ENCODE measurements at places on chromosomes 13 and 19.

DNA sequence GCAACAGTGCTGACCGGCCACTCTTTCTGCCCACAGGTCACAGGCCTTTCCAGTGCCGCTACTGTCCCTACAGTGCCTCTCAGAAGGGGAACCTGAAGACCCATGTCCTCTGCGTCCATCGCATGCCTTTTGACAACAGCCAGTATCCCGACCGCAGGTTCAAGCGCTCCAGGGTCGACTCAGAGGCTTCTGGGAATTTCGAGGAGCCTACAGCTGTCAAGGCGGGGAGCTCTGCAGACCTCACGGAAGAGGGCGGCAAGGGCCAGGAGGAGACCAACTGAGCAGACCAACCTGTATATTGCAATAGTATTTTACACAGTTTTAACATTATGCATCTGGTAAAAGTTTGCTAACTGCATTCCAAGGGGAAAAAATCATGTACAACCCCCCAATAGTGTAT is 338.5 kb downstream of the ZNF536 start:
- no peak for DNase-seq

GRCh38 chr19:53365899-53366493 is 491 bp downstream of the ZNF525 start:
- no peak for DNase-seq

DNA sequence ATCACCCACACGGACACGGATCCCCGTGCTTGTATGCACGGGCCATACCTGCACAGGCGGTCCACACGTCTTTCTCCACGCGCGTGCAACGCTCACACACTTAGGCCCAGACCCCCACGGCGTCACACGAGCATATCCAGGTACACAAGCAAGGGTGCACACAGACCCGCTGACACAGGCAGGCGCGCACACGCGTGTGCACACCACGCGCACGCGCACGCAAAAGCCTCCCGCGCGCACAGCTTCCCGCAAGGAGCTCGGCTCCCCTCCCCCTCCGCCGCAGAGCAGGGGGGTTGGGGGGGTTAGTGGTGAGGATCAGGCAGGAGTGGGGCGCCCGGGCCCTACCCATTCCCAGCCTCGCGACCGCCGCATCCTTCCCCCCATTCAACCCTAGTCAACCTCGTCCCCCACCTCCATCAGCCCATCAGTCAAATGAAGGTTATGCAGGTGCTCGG is 407 bp downstream of the RAB3A start:
- DNase-seq, result peak; percentile 14

DNA sequence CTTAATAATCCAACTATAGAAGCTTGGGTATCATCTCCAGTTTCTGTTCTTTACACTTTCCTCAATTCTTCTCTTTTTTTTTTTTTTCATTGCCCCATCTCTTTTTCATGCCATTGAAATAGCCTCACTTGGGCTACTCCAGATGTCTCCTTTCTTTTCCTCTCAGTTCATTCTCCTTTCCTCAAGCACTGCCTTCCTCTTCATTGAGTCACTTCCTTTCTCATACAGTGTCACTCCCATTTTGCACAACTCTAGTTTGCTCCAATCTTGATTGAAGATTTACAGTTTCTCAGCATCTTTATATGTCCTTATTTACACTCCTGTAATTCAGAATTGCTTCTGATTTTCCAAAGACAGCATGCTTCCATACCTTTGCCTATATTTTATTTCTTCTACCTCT is 61.3 kb downstream of the IPO5 start:
- peak; percentile 91 for DNase-seq

GRCh38 chr13:45048890-45049407 is 59.6 kb downstream of the GPALPP1 start:
- no peak for DNase-seq

- DNase-seq, result no peak
Observed at GRCh38 chr19:17530586-17530985, 19.1 kb downstream of the PGLS start.

DNA sequence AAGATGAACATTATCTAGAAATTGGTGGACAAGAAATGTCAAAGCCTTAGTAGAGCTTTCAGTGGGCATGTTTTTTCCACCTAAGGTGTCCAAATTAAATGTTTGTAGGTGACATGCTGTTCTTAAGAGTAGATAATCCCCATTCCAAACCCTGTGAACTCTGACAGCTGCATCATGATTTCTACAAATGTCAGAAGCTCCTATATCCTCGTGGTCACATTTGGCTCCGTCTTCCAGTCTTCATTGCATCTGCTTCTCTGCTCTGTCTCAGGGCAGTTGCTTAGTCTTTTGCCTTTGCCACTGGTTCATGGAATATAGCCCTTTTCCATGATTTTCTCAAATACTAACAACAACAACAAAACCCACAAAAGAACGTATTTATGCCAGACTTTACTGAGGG is 234.5 kb downstream of the DLEU7 start:
- no peak for DNase-seq

GRCh38 chr19:6564393-6564792 is 26.6 kb downstream of the CD70 start:
- DNase-seq, result peak; percentile 33

DNA sequence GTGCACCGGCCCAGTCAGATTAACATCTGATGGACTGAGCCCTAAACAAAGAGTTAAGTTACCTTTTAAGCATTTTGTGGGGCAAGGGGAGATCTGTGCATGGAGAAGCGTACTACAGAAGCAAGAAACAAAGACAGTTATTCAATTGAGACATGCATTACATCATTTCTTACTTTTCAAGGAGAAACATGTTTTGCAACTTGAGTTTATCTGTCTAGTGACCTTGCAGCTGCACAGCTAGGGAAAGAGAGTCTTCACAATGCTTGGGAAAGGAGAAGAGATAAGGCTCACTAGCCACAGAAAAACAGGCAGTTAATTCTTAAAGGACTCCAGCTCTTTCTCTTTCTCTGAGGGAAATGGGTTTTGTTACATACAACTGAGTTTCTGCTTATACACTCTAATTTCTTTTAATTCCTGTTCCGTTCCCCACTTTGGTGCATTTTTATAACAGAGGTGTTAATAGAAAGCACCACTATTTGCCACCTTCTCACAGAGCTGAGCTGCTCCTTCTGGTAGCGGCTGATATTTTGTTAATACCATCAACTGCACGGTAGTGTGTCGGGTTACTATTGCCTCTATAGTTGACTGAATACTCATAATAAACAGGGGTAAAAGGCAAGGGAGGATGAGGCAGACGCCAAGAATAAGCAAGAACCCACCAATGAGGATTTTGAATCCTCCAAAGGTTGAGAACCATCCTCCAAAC is 55.9 kb downstream of the ZNF431 start:
- DNase-seq, result peak; percentile 71

GRCh38 chr19:28710278-28710677 is 502.7 kb downstream of the UQCRFS1 start:
- peak; percentile 66 for DNase-seq

DNA sequence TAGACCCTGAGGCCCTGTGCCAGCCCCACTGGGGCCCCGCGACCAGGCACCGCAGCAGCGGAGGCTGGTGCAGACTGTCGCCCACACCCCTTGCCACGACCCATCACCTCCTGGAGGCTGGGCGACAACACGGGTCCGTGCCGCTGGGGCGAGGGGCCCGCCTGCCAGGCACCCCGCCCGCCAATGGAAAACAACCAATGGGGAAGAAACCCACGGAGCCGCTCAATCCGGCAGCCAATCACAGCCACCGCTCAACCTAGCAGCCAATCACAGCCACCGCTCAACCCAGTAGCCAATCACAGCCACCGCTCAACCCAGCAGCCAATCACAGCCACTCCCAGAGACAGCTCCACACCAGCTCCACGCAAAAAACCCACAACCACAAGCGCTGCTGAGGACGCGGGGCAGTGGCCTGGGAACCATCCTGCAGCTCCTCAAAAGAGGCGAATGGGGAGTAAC is 29.7 kb downstream of the GPX4 start:
- no peak for DNase-seq

- no peak for DNase-seq
Observed at GRCh38 chr19:45773384-45773783, 4.3 kb upstream of the SIX5 start.

DNA sequence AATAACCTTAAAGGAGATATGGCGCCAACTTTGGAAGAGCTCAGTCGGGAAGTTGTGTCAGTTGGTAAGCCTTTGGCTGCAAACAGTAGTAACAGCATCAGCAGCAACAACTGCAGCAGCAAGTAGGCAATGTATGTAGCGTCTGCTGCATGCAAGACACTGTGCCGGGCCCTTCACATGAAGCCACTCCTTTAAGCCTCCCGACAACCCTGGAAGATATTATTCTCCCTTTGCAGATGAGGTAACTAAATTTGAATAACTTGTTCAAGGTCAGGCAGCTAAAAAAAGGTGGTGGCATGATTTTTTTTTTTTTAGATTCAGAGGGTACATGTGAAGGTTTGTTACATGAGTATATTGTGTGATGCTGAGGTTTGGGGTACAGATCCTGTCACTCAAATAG is 19.7 kb downstream of the SIPA1L3 start:
- no peak for DNase-seq

DNA sequence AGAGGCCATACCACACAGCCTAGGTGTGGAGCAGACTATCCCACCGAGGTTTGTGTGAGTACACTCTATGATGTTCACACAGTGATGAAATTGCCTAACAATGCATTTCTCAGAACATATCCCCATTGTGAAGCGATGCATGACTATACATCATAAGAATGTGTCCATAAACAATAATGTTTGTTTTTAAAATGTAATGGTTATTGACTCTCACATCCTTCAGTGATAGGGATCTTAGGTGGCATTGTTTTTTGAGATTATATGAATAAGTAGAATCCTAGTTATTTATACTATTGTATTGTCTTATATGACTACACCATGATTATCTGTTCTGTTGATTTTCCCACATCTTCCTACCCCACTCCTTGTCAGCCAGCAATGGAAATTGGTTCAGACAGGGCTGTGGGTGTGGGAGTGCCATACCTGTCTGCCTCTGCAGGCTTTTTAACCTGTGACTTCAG is 13.6 kb downstream of the CCNA1 start:
- DNase-seq, result no peak
